ENCODE measurements at places on chromosomes 12 and 14.

- no peak for DNase-seq
These were observed 201.8 kb upstream of the CCDC196 start for GRCh38 chr14:66284346-66284745.

- no peak for DNase-seq
These were observed 70.5 kb downstream of the GPR65 start for GRCh38 chr14:88075269-88075981.

DNA sequence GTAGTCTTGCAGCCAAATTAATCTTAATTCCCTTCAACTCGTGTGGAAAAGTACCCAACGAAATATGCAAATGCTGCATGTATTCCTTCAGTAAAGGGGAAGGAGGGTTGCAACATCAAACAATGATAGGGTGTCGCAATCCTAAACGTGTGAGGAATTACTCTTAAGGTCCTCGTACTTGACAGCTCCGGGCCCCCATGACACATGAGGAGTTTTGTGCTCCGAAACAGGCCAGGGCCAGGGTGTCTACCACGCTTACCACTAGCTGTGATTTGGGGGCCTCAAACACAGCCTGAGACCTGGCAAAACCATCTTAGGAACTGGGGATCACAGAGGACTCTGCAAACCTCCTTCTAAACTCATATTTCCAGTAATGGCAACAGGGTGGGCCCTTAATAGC lies 20.4 kb downstream of the FOS start:
- no peak for DNase-seq

- no peak for DNase-seq
These were observed 134.8 kb upstream of the ARHGAP5 start for GRCh38 chr14:31942166-31942841.

DNA sequence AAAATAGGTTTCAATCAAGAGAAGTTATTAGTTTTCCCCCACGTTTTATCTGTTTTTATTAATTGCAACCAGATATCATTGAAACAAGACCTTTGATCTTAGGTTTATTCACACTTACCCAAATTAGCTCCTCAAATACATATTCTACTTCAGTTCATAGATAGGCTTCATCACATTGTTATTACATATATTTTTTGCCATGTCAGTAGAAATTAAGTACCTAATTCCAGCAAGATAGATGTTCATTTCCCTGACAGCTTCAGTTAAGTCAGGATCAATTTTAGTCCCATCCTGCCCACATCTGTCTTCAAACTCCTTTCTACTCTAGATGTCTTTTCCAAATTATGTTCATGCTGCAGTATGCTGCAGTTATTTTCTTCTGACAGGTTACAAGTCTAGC lies 388.8 kb downstream of the TMTC2 start:
- DNase-seq, result no peak

DNA sequence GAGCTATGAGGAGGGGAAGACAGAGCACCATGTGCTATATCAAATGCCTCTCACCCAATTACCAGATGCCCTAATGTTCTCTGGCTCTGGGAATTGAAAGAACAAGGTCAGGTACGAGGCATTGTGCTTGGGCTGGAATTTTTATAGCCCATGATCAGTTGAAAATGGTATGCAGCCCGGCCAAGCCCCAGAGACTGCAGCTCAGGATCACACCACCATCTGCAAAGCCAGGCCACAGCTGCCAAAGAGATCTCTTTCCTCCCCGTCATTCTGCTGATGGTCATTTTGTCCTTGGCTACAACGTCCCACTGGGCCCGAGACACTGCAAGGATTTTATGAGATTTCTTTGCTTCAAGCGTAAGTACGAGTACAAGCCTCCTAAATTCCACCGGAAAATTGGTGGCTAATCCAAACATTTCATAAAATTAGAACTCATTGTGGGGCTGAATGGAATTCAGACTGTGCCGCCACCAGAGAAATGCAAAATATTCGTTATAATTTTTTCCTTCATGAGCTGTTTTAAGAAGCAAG lies 15.1 kb downstream of the NUAK1 start:
- DNase-seq, result no peak

DNA sequence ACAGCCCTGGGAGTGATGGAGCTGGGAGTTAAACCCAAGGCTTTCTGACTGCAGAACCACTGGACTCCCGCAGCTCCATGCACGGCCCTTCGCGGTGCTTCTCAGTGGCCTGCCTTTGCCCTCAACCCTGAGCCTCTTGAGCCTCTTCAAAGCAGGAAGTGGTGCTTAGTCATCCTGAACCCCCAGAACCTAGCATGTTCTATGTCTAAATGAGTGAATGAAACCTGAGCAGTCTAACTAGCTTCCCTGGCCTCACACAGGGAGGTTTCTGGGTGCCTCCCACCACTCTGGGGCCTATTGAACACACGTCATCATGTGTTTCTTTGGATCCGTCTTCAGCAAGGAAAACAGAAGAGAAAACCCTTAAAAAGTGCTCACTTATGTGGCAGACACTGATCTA lies 117.9 kb upstream of the SFSWAP start:
- no peak for DNase-seq

GRCh38 chr12:90124289-90124688 lies 415.7 kb upstream of the ATP2B1 start:
- DNase-seq, result no peak

GRCh38 chr12:59708484-59708883 lies 112.7 kb downstream of the SLC16A7 start:
- DNase-seq, result no peak

DNA sequence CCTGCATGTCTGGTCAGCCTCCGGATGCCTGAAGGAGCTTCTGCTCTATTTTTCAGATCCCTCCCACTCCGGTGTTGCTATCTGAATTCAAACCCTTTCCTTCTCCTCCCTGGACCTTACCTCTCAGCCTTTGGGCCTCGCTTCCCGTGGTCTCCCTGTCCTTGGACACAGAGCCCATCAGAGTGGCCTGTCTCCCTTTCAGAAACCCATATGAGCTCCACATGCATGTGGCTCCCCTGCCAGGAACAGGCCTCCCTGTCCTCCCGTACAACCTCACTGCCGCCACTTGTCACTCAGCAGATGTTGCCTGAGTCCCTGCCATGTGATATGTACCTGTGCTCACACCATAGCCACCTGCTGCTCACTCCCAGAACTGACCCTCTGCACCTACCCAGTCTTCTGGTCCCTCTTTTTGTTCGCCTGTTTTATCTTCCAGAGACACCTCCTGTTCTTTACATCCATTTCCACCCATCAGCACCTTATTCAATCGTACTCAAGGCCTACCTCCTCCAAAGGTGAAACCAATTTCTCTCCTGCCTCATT lies 182.5 kb downstream of the ZFP36L1 start:
- DNase-seq, result no peak

DNA sequence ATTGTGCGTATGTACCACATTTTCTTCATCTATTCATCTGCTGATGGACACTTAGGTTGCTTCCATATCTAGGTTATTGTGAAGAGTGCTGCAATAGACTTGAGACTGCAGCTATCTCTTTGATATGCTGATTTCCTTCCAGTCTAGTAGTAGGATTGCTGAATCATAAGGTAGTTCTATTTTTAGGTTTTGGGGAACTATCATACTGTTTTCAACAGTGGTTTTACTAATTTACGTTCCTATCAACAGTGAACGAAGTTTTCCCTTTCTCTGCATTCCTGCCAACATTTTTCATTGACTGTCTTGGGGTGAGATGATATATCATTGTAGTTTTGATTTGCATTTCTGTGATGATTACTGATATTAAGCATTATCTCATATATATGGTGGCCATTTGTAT lies 482.2 kb downstream of the SLC16A7 start:
- no peak for DNase-seq

DNA sequence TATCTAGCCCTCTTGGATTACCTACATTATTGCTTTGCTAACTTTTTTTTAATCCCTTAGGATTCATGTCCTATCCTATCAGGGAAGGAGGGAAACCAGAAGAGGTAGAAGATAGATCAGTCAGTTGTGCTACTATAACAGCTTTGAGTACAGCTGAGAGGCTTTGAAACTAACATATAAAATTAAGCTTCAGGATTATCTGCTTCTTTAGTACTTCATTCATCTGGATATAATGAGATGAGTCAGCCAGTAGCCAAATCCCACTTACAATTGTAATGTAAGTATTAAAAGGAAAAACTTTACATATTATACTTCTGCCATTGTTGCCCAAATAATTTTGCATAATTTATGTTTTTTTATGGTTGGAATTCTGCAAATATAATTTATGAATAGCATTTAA lies 33.4 kb upstream of the ANO6 start:
- DNase-seq, result no peak

DNA sequence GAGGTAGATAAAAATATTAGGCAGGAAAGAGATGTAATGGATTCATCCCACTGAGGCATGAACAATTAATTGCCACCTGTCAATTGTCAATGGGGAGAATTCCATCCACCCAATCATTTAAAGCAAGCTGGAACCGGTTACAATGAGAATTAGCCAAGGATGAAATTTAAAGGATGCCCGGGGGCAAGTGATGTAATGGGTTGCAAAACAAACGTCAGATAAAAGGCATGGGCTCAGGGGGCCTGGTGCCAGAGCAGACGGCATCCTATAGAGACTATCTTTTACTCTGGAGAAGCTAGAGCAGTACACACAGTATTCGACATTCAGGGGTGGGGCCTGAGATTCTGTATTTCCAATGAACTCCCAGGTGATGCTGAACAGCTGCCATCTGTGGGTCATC lies 80.5 kb upstream of the ZFP36L1 start:
- DNase-seq, result no peak

DNA sequence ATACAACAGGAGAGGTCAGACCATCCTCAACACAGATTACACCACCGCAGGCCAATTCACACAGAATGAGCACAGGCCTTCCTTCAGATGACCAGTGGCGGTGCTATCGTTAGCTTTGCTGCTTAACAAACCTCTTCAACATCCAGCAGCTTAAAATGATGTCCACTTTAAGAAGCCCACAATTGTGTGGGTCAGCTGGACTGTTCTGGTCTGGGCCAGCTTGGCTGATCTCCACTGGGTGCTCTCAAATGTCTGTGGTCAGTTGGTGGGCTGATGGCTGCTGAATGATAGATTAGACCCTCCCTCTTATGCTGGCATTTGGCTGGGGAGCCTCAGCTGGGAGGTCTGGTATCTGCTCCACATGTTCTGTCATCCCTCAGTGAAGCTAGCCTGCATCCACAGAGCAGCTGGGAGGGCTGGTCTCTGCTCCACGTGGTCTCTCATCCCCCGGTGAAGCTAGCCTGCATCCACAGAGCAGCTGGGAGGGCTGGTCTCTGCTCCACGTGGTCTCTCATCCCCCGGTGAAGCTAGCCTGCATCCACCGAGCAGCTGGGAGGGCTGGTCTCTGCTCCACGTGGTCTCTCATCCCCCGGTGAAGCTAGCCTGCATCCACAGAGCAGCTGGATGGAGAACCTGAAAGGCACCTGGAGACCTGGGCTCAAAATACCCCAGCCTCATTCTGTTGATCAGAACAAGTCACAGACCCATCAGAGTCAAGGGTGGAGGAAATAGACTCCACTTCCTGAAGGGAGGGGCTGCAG lies 203.6 kb upstream of the DIO3 start:
- DNase-seq, result no peak

DNA sequence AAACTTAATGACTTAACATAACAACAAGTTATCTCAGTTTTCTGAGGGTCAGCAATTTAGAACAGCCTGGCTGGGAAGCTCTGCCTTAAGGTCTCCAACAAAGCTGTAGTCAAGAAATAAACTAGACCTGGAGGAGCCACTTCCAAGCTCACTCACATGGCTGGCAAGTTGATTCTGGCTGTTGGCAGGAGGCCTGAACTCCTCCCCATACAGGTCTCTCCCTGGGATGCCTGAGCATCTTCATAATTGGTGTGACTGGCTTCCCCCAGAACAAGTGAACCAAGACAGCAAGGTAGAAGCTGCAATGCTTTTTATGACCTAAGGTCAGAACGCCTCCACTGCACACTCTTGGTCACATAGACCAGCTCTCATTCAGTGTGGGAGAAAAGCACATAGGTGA lies 128.3 kb downstream of the SAMD4A start:
- DNase-seq, result no peak

DNA sequence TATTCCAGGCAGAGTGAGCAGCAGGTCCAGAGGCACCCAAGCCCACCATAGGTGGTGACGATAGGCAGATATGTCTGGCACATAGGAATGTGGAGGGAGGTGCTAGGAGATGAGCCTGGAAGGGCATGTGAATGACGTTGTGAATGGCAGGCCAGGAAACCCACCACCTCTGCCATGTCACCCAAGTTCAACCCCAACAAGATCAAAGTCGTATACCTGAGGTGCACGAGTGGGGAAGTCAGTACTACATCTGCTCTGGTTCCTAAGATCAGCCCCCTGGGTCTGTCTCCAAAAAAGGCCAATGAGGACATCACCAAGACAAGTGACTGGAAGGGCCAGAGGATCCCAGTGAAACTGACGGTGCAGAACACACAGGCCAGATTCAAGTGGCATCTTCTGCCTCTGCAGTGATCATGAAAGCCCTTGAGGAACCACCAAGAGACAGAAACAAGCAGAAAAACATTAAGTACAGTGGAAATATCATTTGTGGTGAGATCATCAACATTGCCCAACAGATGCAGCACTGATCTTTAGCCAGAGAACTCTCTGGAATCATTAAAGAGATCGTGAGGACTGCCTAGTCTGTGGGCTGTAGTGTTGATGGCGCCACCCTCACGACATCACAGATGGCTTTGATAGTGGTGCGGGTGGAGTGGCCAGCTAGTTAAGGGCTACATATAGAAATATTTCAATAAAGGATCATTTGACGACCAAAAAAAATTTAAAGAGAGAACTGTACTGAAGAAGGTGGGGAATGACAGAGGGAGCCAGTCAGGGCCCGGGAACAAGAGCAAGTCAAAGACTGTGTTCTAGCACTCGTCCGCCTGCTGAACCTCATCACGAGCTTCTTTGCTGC lies 99.7 kb downstream of the ZFP36L1 start:
- no peak for DNase-seq

DNA sequence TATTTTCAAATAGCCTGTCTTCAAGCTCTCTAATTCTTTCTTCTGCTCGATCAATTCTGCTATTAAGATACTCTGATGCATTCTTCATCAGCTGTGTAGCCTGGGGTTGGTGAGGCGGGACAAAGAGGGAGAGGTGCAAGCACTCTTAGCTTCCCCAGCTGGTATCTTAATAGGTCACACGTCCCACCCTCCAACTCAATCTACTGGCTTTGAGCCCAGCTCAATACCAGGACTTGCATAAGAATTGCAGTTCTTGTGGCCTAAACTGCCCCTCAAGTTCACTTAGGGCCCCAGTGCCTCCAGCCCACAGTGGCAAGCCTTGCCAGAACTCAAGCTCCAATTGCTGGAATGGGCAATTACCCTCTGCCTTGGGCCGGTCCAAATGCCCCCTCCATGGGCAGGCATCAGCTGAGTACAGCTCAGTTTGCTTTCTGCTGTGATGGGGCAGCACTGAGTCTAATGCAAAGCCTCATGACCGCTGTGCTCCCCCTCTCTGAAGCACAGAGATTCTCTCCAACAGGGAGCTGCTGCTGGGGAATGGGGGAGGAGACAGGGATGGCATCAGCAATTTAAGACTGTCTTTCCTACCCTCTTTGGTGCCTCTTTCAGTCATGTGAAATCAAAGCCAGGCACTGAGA lies 5.6 kb upstream of the SPATA7 start:
- DNase-seq, result no peak

- DNase-seq, result no peak
These were observed 66.5 kb downstream of the PPP2R5C start for GRCh38 chr14:101828046-101828445.

GRCh38 chr14:53927171-53927570 lies 29.5 kb downstream of the BMP4 start:
- DNase-seq, result no peak

GRCh38 chr14:104604458-104605449 lies at the start of gene TMEM179:
Gene TMEM179 (minus strand): TSS chr14:104604772. CDS start chr14:104604741, 31 bp downstream.
- DNase-seq, result no peak
